ENCODE measurements at places on chromosomes 6 and 20.

GRCh38 chr20:2238601-2239000 lies 57.2 kb upstream of the TGM3 start:
- DNase-seq = no peak

DNA sequence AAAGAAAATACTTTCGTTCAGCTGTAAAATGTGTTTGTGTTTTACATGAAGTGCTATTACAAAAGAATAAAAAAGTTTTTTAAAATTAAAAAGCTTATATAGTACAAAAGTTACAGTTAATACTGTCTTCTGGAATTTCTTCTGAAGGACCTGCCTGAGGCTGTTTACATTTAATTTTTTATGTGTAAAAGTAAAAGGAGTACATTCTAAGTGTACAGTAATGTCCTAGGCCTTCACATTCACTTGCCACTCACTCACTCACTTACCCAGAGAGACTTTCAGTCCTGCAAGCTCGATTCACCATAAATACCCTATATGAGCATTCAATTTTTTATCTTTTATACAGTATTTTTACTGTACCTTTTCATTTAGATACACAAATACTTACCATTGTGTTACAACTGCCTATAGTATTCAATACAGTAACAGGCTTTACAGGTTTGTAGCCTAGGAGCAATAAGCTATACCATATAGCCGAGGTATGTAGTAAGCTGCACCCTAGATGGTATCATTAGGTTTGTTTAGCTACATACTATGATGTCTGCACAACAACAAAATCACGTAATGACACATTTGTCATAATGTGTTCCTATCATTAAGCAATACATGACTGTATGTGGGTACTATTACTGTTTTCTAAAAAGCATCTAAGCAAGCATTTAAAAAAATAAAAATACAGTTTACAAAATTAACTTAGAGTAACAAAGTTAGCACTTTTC lies 33.0 kb downstream of the RNF146 start:
- DNase-seq = no peak

DNA sequence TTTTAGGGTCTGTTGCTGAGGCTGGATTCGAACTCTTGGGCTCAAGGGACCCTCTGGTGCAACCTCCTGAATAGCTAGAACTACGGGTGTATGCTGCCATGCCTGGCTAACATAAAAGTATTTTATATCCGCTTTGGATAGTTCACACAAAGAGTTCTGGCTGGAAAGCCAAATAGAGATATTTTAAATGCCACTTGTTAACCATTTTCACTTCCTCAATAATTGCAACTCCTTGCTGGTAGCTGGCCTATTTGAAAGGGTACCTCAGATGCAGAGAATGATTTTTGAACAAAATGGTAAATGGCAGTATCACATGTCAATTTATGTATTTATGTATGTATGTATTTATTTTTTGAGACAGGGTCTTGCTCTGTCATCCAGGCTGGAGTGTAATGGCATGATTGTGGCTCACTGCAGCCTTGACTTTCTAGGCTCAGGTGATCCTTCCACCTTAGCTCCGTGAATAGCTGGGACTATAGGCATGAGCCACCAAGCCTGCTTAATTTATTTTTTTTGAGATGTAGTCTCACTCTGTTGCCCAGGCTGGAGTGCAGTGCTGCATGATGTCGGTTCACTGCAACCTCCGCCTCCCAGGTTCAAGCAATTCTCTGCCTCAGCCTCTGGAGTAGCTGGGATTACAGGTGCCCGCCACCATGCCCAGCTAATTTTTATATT lies 12.9 kb upstream of the JARID2 start:
- DNase-seq = no peak

DNA sequence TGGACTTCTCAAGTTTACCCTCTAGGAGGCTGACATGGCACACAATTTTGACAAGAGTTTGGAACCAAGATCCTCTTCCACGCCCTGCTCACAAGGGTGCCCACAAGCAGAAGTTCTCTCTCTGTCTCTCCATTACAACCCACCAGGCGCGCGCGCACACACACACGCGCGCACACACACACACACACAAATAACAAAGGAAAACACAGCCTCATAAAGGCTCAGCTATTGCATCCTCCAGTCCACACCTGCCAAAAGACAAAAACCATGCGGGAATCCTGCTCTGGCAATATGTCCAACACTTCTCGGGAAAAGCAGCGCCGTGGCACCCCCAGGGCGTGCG lies 870 bp downstream of the PAK5 start:
- DNase-seq = no peak

DNA sequence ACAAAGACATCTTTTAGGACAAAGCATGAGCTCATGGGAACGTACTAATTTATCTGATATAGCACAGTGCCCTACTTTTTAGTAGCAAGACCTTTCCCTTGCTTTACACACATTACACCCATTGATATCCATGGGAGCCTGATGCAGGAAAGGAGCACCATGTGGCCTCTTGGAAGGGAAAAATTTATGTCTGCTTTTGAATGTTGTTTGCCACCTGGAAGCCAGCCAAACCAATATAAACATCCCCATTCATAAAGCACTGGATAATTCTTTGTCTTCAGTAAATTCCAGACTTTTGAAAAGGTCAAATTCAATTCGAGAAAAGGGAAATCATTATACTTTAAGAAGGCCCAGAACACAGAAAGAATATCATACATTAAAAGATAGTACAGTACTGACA lies 152.3 kb upstream of the BEND6 start:
- DNase-seq = peak; percentile 70

GRCh38 chr20:62572980-62573379 lies 69.3 kb upstream of the SLCO4A1 start:
- DNase-seq = no peak
